ENCODE measurements at places on chromosomes 2 and 18.
A peak's percentile ranks its signal among the peaks of the same experiment; 100 is the strongest.

DNA sequence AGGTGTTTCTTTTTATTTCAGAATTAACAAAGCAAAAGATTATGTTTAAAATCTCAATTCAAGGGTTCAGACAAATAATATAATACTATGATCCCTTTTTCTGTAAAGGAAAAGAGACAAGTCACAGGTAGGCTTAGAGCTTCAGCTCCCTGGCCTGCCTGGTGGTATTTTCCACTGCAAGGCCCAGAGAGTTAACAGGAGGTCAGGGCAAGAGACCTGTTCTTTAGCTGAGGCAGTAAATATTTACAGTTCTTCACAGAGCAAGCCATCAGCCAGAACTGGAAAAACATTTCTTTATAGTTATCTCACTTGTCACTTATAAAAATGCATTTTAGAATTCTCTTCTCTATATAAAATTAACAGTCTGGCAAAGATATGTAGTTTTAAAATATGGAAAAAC lies 70.1 kb downstream of the EPG5 start:
- DNase-seq, result no peak

DNA sequence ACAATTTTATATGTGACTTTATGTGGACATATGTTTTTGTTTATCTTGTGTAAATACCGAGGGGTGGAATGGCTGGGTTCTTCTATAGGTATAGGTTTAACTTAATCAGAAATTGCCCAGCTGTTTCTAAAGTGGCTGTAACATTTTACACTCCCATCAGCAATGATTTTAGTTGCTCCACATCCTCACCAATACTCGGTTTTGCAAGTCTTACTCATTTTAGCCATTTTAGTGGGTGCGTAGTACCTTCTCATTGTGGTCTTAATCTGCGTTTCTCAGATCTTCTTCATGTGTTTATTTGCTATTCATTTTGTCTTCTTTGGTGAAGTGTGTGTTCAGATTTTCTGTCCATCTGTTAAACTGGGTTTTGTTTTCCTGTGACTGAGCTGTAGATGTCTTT lies 95.4 kb upstream of the BCL2L11 start:
- no peak for DNase-seq

DNA sequence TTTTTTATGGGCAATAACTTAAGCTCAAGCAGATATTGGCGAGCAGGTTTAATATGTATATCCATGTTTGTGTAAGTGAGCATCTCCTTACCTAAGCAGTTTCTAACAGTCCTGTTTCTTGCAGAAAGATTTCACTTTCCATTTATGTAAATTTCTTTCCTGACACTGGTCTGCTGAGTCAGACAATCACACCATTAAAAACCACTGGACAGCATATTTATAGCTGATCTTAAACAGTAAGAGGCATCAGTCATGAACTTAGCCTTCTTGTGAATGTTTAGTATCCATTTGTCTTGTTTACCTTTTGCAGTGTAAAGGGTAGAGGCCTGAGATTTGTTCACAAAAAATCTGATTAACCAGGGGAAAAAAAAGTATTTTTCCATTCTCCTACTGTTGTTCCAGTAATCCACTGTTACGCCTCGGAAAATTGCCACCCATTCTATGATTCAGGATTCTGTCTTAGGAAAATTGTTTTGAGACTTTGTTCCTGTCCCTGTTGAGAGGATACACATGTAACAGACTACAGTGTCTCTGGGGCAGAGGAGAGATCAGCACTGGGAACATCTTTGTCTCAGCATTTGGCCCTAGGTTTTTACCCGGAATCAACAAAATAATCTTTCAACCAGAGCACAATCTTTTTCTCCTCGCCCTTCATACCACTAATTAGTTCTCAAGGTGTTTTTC lies 521.0 kb upstream of the NRP2 start:
- DNase-seq, result peak; percentile 18

DNA sequence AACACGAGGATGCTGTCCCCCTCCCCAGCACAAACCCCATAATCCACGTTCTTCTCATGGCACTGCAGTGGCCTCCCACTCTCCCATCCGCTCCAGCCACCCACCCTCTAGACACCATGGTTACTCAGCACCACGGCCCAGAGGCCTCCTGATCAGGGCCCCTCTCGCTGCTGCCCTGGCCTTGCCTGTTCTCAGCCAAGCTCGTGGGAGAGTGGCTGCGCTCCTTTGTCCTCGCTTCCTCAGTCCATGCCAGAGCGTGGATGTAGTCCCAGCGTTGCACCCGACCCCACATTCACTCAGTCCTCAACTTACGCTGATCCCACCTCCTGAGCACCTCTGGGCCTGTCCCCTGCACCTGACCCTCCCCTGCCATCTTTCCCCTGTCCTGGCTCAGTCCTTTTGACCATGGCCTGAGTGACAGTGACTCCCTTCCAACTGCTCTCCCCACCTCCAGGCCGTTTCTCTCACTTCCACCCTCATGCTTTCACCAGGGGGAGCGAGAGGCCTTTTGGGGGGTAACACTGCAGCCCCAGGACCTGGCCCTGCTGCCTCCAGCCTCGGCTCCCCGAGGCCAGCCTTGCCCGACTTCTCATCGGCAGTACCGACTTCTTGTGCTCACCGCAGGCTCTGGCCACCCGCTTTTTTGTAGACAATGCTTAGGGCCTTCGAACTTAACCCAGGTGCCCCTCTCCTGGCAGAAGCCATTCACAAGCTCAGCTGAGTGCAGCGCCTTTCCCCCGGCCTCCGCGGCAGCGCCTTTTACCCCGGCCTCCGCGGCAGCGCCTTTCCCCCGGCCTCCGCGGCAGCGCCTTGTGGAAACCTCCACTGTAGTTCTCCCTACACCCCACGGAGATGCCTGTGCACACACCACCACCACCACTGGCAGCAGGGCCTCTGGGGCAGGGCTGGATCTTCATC lies 131.4 kb downstream of the CLIP4 start:
- no peak for DNase-seq

- no peak for DNase-seq
Measured at GRCh38 chr2:160270571-160271113, 70.6 kb upstream of the ITGB6 start.

- no peak for DNase-seq
Measured at GRCh38 chr2:129891341-129892320, 87.8 kb upstream of the RAB6C start.

GRCh38 chr2:148952621-148953020 lies 77.6 kb downstream of the KIF5C start:
- DNase-seq, result no peak

- no peak for DNase-seq
Measured at GRCh38 chr18:79569720-79570119, 109.9 kb upstream of the CTDP1 start.

DNA sequence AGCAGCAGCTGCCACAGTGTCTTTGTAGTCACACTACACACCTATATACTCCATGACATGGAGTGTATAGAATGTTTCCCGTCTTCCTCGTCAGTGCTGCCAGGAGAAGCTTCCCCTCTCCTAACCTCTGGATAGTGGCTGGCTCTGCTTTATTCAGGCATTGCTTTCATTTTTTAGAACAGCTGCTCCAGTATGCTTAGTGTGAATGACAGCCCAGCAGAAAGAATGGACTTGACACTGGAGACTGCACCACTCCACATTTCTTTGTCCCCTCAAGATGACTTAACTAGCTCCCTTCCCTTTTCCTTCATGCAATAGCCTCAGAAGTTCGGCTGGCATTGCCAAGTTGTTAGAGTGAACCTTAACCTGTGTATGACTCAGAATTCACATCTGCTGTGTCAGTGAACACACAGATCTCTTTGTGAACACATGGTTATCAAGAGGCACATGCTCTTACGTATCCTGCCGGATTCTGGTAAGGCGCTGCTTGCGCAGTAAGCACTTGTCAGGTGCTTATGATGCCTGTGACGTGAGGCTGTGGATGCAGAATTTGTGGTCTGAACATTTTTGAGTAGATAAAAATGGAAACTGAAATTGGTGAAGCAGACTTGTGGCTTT lies 73.9 kb downstream of the NEDD4L start:
- DNase-seq, result peak; percentile 85

DNA sequence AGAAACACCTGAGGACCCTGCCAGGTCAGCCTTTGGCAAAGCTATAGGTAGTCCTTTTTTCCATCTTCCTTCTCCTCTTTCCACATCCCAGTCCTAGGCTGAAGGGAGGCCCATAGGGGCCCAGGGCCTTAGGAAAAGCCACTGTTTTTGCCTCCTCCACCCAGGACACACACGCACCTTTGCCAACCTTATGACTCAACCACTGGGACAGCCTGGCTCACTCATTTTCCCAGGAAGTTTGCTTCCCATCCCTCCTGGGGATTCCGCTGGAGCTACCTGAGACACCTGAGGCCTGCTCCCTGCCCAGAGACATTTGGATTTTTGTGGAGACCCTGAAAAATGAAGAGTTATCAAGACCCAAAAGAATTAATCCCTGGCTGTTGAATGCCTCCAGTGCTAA lies 273.4 kb upstream of the SIX2 start:
- no peak for DNase-seq

DNA sequence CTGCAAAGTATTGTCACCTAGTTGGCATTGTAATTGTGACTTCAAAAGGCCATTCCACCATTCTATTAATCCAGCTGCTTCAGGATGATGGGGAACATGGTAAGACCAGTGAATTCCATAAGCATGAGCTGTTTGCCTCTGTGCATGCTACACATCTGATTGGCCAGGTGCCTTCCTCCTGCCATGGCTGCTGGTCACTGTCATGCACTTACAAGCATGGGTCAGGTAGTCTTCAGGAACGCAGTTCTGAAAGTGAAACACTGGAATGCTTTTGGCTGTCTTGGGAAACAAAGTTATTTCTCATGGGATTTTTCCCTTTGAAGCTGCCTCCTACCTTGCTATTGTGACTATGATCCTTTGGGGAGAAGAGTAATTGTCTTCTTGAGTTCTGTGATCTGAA lies 267.6 kb downstream of the GBX2 start:
- DNase-seq, result no peak

DNA sequence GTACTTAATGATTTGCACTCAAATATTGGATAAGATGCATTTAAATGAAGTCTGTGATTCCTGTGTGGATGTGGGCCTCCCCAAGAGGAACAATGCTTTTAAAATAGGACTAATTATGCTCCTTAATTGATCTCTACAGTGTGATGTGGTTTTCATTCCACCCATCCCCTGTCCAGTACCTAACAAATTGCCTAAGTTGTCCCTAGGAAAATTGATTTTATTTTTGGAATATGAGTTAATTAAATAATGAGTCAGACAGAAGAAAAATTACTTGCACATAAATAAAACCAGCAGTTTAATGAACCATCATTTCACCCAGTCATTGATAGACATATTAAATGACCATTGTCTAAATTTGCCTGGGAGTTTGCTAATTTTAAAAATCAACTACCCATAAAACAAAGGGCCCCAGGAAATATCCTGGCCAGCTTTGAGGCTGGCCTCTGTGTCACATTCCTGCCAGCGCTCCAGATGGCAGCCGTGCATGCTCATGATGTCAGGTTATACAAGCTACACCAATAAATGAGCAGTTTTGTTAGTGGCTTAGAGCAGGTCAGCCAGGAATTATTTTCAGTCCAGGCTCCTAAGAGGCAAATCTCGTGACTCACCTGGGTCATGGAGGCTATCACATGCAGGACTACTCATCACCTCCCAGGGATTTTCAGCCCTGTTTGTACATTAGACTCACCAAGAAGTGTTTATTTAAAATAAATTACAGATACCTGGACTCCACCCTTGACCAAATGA lies 31.9 kb downstream of the ABHD3 start:
- peak; percentile 29 for DNase-seq
